ENCODE measurements at places on chromosomes 6 and 20.
A peak's percentile ranks its signal among the peaks of the same experiment; 100 is the strongest.

DNA sequence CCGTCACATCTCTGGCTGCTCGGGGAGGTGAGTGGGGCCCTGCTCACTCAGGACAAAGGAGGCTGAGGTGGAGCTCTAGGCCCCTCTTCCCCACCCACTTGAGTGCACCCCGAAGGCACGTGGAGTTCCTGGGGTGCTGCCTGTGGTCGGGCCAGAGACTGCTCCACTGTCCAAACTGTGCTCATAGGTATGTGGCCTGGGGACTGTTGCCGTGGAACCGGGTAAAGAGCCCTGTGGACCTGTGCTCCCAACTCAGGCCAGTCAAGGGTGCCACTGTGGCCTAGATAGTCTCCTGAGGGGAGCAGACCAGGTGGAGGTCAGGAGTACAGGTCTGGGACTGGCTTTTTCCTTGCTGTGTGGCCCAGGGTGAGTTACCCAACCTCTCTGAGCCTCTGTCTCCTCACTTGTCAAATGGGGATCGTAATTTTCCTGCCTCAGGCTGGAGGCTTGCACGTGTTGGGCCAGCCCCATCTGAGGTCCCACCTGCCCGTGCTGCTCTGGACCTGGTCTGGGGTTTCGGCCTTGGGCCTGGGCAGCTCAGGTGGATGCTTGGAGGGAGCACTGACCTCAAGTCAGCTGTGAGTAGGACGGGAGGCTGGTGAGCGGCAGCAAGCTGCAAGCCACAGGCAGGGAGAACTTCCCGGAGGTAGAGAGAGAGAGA lies 12.4 kb upstream of the NPBWR2 start:
- no peak for DNase-seq

GRCh38 chr6:56292505-56293181 lies 45.3 kb upstream of the COL21A1 start:
- DNase-seq = peak; percentile 62

DNA sequence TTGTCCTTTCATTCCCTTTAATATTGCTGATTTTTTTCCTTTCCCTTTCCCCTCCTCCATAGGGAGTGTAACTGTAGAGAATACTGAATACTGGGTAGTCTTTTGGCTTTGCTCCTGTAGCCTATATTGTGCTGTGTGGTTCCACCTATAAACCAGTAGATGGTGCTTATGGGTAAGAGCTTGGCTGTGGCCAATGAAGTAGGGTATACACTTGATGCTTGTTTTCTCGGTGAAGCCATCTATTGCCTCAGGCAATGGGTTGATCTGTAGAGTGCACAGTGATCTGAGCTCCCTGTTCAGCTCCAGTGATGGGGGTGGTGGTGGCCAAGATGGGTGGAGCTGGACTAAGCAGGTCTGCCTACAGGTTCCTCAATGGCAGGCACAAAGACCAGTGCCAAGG lies 203.3 kb upstream of the IMPG1 start:
- DNase-seq = no peak

DNA sequence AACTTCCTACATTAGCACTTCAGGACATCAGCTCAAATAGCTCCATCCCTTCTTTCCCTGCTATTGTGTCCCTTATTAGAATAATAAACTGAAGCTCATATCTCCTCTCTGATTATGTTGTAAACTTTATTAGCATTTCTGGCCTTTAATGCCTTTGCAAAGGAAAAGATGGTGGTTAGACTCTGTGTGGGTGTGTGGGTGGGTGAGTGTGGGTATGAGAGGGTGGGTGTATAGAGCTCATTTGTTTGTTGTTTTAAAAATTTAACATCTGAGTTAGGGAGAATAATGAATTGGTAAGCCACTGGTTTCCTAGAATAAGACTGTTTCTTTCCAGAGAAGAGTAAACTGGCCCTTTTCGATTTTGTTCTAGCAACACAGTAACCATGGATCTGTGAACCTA lies 70.6 kb upstream of the L3MBTL3 start:
- no peak for DNase-seq

GRCh38 chr6:12150812-12151432 lies 138.8 kb downstream of the HIVEP1 start:
- DNase-seq = peak; percentile 31

DNA sequence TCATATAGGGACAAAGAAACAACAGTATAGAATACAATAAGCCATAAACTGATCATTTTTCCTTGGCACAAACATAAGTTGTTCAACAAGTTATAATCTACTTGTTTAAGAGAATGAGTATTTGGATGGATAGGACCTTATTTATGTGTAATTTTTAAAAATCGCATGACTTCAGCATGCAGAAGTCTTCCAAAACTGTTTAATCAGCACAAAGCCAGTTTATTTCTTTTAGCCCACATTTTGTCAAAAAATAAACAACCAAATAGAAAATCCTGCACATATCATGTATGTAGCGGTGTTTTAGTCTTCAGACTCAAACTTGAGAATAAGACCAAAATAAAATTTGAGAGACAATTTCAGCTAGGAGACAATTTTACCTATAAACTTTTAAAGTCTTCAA lies 304.7 kb downstream of the TRDN start:
- DNase-seq = no peak

DNA sequence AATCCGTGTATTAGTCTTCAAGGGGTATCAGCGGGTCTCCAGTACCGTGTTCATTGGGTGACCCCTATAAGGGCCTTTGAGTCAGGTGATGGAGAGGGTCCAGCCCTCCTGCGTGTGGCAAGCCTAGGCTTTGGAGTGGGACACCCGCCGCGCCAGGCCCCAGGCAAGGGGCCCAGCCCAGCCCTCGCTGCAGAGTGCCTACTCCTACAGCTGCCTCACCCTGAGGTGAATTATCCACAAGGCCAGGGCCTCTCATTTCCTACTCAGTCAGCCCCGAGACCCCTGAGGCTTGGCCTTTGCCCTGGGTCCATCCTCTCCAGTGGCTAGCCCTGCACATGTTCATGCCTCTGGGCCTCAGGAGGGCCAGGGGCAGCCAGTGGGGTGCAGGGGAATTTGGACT lies 45.1 kb downstream of the TMEM242 start:
- DNase-seq = no peak

DNA sequence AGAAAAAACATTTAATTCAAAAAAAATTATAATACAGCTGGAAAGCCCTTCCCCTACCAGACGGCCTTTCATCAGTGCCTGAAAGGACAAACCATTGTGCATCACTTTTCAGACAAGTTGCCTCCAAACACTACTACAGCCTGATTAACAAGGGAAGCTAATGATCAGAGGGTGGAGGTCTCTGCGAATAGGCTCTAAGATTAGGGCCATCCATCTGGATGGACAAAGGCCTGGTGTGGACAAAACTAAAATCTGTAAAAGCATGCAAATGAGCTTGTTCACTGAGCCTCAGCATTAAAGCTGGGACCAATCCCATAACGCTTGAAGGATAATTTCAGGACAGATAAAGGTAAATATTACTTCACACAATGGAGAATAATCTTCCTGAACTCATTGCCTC lies 228.7 kb upstream of the PLN start:
- no peak for DNase-seq

DNA sequence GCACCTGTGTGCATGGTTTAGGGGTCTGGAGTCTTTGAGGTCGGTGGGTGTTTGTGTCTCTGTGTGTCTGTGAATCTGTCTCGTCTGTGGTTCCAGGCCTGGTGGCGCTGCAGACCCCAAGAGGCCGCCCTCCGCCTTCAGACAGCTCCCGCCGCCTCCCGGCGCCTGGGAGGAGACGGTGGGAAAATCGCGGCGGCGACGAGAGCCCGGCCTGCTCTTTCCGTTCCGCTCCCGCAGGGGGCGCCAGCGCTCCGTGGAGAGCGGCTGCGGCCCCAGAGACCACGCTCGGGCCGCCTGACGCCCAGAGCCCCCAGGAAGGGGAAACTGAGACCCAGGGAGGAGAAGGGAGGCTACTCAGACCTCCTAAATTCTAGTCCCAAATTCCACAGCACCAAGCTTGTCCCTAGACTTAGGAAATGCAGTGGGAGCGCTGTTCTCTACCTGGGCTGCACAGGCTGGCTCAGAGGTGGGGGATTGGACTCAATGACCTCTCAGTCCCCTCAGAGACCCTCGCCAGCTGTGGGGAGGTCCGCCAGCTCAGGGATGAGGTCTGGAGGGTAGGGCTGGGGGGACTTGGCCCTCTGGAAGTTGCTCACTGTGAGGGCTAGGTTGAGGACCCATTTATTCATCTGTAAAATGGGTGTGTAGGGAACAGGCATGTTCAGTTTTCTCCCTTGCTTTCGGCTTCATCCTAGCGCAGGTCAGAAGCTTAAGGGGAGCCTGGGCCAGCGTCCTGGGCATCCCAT lies 36.9 kb upstream of the BLCAP start:
- DNase-seq = peak; percentile 19

DNA sequence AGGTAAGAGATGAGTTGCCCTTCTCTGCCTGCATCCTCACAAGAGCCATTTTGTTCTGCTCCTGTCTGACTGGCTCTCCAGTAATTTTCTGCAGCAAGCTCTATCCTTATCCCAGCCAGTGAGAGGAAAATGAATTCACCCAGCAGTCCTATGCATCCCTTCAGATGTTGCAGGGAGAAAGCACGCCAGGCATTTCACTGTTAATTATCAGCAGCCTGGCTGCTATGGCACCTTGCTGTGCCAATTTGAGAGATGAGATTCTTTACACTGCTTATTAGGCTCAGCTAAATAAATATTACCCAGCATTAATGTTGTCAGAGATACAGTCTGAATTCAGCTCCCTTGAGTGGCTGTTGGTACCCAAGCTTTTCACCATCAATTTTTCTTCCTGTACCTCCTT lies 61.1 kb upstream of the SNAP25 start:
- DNase-seq = no peak

GRCh38 chr20:11124849-11125505 lies 451.2 kb upstream of the JAG1 start:
- DNase-seq = no peak

DNA sequence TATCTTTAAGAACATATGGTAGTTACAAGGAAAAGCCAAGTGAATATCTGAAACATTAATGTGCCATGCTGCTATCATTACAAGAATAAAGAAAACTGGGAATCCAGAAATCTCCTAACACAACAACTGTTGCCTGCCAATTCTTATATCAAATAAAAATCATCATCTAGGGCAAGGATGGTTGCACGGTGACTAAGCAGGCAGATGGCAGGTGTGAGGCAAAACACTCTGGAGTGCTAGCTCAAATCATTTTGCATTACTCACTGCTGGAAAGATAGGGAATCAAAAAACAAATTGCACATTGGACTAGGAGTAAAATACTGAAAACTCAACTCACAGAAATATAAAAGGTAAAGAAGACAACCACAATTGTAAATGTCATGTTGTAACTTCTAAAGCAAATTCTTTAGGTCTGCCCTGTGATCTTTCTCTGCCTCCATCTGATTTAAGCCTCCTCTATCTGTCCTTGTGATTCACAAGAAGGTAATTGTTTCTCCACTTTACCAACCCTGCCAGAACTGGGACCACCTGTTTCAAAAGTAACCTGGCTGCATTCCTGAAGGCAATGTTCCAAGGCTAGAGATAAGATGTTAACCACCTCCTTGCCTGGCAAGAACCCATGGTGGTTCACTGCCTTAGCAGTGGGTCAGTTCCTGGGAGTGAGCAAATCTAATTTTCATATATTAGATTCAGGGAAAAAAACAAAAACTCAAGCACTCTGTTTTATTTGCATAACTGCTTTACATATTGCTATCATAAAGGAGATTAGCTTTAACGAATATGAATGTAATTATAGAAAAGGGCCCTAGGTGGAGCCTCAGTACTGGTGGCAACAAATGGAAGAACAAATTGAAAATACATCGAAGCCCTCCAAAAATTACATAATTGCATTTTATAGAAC lies 33.1 kb upstream of the LCA5 start:
- peak; percentile 27 for DNase-seq

DNA sequence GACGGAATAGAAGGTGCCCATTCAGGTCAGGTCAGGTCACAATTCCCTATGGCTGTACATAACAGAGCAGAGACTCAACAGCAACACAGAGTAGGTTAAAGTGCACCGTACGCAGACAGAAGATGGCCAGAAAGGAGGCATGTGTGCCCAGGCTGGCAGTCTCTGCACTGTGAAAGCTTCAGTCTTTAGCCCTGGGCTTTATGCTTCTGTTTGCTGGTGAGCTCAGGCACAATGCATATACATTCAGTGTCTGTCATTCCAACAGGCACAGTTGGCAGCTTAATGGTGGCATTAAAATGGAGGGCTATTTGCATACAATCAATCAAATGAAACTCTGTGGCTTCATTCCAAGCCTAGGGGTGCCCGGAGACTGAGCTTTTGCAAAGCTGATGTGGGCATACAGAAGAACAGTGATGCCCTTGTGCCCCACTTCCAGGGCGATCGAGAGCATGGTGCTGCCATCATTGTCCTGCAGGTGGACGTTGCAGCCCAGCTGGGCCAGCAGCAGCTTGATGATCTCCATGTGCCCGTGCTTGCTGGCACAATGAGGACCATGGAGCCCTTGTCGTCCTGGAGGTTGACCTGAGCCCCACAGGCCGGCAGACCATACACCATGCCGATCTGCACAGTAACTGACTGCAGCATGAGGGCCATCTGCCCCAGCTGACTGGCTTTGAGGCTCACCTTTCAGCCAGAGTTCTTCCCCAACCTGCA lies 22.4 kb downstream of the TRMT6 start:
- DNase-seq = no peak

GRCh38 chr6:104896914-104897313 lies 37.2 kb upstream of the HACE1 start:
- no peak for DNase-seq

DNA sequence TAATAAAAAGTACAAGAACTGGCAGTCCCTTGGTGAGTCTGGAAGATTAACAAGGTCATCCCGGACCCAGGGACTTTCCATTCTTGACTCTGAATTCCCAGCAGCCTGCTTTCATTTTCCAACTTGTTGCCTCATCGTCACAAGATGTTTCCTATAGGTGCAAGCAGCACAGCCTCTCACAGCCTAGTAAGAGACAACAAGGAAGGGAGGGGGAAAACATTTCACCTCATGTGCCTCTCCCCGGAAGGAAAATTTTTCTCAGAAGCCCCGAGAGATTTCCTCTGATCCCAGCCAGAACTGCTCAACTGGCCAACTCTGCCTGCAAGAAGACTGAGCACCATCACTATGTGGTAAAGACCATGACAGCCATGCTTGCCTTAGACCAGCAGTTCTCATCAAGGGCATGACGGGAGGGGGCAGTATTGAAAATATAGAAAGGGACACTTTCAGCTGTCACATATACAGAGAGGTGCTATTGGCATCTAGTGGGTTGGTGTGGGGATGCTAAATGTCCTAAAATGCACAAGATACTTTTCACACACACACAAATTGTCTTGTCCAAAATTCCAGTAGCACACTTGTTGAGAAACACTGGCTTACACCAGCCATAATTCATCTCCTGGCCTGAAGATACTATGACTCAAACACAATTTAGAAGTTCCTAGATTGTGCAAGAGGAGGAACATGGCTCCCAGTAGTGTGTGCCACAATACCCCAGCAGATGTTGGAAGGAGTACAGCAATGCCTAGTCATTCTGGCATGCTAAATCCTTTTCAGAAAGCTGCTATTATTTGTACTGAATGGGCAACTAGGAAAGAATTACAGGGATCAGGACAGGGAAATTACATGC lies 10.8 kb upstream of the WTAP start:
- peak; percentile 92 for DNase-seq

- no peak for DNase-seq
Measured at GRCh38 chr6:6039946-6040509, 33.3 kb upstream of the NRN1 start.

GRCh38 chr6:110690106-110690654 lies 125.1 kb downstream of the CDK19 start:
- DNase-seq = no peak
